H7 (cell line): ENCODE measurements at places on chromosomes 12 and 14.

- no peak for DNase-seq
These were observed 110.5 kb downstream of the GPR135 start for GRCh38 chr14:59354666-59355065.

DNA sequence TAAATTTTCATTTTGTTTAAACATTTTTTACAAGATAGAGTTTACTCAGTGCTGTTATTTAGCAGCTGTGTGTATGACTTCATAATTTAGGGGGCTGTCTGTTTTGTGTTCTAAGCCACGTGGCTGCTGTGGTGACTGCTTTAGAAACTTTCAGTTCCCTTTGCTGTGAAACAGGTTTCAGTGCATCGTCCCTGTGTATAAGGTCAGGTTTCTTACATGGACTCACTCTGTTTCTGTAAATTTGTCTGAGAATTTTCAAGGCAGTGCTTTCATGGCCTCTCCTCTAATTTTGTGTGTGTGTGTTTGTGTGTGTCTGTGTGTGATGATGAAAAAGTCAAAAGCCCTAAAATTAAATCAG is 32.4 kb downstream of the BICD1 start:
- DNase-seq = no peak

GRCh38 chr12:112496496-112496895 is 77.7 kb downstream of the PTPN11 start:
- DNase-seq = no peak

GRCh38 chr12:120936197-120936596 is 32.0 kb upstream of the SPPL3 start:
- no peak for DNase-seq

DNA sequence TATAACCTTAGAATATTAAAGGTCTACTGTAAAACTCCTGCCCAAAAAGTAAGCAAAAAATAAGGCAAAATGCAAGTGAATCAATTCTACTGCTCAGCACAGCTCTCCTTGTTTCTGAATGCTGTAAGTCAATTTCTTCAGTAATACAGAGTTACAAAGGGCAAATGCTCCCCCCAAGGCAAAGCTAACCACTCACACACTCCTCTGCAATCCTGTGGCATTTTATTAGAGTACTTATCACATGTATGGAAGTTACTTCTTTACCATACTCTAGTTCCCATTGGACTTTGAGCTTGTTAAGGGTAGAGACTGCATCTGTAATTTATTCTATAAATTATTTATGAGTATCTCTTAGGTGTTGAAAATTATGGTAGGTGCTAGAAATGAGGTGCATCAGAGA is 27.2 kb downstream of the SEL1L start:
- DNase-seq = no peak

GRCh38 chr14:96173636-96174475 is 30.8 kb upstream of the BDKRB2 start:
- no peak for DNase-seq

DNA sequence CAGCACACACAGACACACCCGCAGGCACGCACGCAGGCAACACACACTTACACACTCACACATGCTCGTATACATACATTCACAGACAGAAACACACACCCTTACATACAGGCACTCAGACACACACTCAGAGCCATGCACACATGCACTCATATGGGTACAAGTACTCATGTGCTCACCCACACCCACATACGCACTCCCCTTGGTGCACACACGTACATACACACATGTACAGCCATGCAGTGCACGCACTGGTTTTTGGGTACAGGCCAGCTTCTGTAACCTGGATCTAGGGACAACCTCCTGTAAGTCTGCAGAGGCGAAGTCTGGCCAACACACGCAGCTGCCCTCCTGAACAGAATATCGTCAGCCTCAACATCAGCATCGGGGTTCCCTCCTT is 221.3 kb upstream of the RTL1 start:
- peak; percentile 4 for DNase-seq

GRCh38 chr14:50335389-50335788 is 23.3 kb downstream of the DMAC2L start:
- peak; percentile 54 for DNase-seq

- DNase-seq = no peak
These were observed 3.7 kb upstream of the NOS1 start for GRCh38 chr12:117365049-117365616.
